ENCODE measurements at places on chromosomes 2 and 18.

GRCh38 chr2:43387092-43388062 lies 161.0 kb upstream of the ZFP36L2 start:
- DNase-seq = no peak

- no peak for DNase-seq
Observed at GRCh38 chr2:122500316-122501105, 745.1 kb downstream of the TSN start.

GRCh38 chr18:22691946-22692710 lies 241.0 kb upstream of the RBBP8 start:
- no peak for DNase-seq

GRCh38 chr2:181104512-181105115 lies 124.2 kb downstream of the UBE2E3 start:
- no peak for DNase-seq

GRCh38 chr2:1975060-1975459 lies 230.7 kb upstream of the PXDN start:
- DNase-seq = no peak

- DNase-seq = no peak
Observed at GRCh38 chr2:86519349-86519748, 43.9 kb downstream of the CHMP3 start.

DNA sequence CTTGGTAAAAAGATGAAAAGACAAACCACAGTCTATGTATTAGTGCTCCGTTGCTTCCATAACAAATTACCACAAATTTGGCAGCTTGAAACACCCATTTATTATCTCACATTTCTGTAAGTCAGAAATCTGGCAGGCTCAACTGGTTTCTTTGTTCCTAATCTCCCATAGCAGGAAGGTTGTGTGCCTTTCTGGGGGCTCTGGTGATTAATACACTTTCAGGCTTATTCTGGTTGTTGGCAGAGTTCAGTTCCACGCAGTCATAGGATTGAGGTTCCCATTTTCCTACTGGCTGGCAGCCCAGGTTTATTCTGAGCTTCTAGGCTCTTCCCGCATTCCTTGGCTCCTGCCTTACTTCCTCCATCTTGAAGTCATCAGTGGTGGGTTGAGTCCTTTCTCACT lies 189.3 kb downstream of the ANAPC1 start:
- no peak for DNase-seq

- no peak for DNase-seq
Observed at GRCh38 chr2:55838653-55839052, 84.9 kb downstream of the EFEMP1 start.

- no peak for DNase-seq
Observed at GRCh38 chr2:138391946-138392345, 109.6 kb upstream of the SPOPL start.

All from stimulated activated naive CD4-positive, alpha-beta T cell treated with Interleukin-2 at 50 U/mL for 16 hours (primary cell).